ENCODE measurements at places on chromosomes 3 and 15.

DNA sequence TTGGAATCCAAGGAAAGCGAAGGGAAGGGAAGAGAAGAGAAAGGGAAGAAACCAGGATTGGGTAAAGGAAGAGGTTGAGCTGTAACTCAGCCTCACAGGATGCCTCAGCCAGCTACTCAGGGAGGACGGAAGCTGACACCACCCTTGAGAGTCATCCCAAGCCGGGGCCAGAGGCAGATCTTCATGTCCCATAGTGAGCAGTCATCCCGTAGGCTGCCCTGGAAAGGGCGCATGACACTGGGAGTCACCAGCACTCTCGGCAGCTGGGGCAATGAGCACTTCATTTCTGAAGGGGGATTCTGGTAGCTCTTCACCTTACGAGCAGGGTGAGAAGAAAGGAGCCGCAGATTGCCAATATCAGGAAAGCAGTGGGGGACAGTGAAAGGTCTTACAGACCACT, 60.1 kb upstream of the PCSK6 start:
- DNase-seq: no peak

DNA sequence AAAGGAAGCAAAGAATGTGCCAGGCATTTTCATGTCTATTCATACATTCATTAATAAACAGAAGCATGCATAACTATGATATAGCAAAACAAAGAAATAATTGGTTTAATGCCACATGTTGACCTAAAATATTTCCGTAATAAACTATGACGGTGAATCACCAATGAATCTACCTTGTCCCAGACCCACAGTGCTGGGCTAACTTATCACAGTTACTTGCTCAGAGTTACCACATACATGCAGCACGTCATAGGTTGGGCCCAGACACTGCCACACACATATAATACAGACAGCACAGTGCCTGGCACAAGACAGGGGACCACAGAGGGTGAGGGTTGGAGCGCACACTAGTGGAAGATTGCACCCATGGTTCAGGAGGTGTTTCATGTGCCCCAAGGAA, 86.9 kb downstream of the ATP1B3 start:
- no peak for DNase-seq

GRCh38 chr3:32352563-32352962, 39.1 kb upstream of the CMTM7 start:
- DNase-seq: no peak

DNA sequence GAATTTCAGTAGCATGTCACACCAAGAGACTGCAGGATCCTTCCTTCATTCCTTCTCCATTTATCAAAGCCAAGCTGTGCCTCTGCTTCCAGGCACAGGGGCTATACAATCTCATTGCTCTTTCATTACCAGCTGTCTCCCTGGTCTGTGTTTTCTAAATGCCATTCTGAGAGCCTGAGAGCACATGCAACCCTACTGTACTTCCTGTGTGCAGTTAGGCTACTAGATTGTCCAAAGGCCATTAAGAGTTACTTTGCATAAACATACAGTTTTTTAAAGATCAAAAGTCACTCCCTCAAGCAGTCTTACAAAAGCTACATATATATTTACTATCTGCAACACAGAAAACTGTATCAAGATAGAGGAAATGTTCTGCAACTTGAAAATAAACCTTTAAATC, 110.1 kb downstream of the CFAP44 start:
- DNase-seq: no peak

DNA sequence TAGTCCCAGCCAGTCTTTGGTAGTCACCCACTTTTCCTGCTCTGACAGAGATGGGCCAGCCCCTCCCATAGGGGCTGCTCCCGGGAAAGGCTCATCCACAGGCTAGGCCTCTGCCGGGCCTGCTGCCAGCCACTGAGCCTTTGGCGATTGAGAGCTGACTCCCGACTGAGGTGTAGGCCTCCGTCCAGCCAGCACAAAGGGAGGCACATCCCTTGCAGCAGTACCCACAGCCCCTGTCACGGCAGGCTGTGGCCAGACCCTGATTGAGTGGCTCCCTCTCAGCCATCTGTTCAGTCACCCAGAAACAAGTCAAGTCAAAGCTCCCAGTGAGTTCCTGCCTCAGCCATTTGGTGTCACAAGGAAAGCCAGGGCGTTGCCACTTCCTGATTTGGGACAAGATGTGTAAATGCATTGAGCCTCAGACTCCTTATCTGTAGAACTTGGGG, 6.2 kb upstream of the PAK6 start:
- no peak for DNase-seq

DNA sequence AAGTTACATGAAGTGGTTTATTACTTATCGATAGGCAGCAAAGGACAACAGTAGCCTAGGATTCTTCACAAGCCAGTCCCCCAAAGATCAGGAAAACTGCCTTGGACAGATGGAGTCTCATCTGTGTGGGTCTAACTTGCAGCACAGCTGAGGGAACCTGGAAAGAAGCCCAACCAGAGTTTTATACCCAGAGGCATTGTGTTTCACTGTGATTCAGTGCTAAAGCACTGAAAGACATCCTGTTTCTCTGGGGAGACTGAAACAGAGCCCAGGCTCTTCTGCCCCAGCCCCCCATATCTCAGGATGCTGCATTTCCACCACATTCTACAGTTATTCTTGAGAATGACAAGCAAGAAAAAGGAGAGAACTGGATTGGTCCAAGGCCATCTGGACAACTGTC, 48.2 kb upstream of the PYDC2 start:
- no peak for DNase-seq

All from RCC 7860 (cell line).